ENCODE measurements at places on chromosomes 11 and 22. TPM values are rescaled to one million over a fixed set of nuclear protein-coding genes. Genes with fewer than 3 reads are reported as not detected.

DNA sequence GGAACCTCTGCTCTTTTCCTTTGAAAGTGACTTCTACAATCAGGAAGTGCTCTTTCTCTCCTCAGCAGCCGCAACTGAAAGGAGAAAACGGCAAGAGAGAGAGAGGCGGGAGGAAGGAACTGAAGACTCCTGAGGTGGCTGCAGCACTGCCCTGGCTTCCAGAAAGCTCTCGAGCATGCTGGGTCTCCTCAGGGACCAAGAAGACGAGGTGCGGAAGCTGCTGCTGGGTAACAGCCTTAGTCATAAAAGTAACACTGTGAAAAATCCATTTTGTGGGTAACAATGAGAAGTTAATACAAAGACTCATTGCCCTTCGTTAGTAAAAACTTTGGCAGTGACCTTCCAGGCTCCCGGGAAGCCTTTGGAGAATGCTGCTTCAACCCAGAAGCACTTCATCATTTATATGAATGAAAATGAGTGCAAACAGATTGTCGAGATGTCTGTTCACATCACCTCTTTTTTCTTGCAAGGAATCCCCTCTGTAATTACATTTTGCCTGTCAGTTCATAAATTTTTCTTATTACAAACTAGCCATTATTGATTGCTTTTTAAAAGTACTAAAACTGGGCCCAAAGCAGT, 473.4 kb downstream of the SOX6 start:
- H3K27me3 ChIP-seq = no peaks in the 10 kb centered on the region
- no peak overlapping the region for H3K27ac ChIP-seq
- no peak for DNase-seq
- no peaks in the 10 kb centered on the region for H3K36me3 ChIP-seq
- no peaks in the 10 kb centered on the region for H3K4me1 ChIP-seq
- H3K4me3 ChIP-seq = no peak overlapping the region

- DNase-seq = no peak
- H3K36me3 ChIP-seq = no peaks in the 10 kb centered on the region
- H3K4me1 ChIP-seq = no peaks in the 10 kb centered on the region
- no peaks in the 10 kb centered on the region for H3K27me3 ChIP-seq
- H3K4me3 ChIP-seq = no peak overlapping the region
Observed at GRCh38 chr22:19207401-19207808, 28.9 kb upstream of the SLC25A1 start.

- peak; percentile 76 for DNase-seq
- H3K4me1 ChIP-seq = no peaks in the 10 kb centered on the region
- no peak overlapping the region for H3K27ac ChIP-seq
- no peak overlapping the region for H3K4me3 ChIP-seq
- H3K36me3 ChIP-seq = no peaks in the 10 kb centered on the region
Observed at GRCh38 chr11:120172054-120172911, 34.4 kb upstream of the TRIM29 start.

The WT1 gene
- 0.99 TPM for total RNA-seq

The ISX gene
- not detected for total RNA-seq

The TMEM45B gene
- 27.4 TPM for total RNA-seq
